ENCODE measurements at places on chromosomes 4 and X. TPM values are rescaled to one million over a fixed set of nuclear protein-coding genes. Genes with fewer than 3 reads are reported as not detected.

- no peak for DNase-seq
These were observed 11.1 kb downstream of the SASH3 start for GRCh38 chrX:129790808-129791207.

DNA sequence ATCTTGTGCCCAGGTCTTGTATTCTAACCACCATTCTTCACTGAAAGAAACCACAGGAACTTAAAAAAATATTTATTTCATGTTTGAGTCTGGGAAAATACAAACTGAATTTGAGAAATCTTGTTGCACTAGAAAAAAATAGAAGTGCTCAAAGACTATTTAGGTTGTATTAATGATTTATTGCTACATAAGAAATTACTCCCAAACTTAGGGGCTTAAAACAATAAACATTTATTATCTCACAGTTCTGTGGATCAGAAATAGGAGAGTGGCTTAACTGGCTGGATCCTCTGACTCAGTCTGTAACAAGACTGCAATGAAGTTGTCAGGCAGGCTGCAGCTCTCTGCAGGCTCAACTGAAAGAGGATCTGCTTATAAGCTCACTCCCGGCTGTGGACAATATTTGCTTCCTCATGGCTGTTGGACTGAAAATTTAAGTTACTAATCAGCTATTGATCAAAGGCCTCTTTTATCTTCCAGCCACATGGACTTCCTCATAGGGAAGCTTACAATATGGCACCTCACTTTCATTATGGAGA, 295.4 kb upstream of the FAM241A start:
- DNase-seq, result no peak

GRCh38 chr4:120049732-120050494, 16.7 kb downstream of the MAD2L1 start:
- DNase-seq, result peak; percentile 92

- peak; percentile 54 for DNase-seq
These were observed 533.2 kb upstream of the AGA start for GRCh38 chr4:177975315-177975987.

- no peak for DNase-seq
These were observed 42.7 kb downstream of the ASMT start for GRCh38 chrX:1657367-1658070.

GASK1B gene
- polyA plus RNA-seq, result 4.5 TPM

RAB9A gene
- polyA plus RNA-seq, result 15.6 TPM

MAB21L2 gene
- polyA plus RNA-seq, result 7.6 TPM

HTN1 gene
- not detected for polyA plus RNA-seq

ZNF595 gene
- polyA plus RNA-seq, result 1.5 TPM
